Neural progenitor cell (in vitro differentiated cells): ENCODE measurements at places on chromosomes 7 and 10.

GRCh38 chr7:9600974-9601373 is 1167.6 kb downstream of the NXPH1 start:
- peak; percentile 48 for DNase-seq

- no peak for DNase-seq
Observed at GRCh38 chr7:13115855-13116254, 428.4 kb downstream of the ARL4A start.

DNA sequence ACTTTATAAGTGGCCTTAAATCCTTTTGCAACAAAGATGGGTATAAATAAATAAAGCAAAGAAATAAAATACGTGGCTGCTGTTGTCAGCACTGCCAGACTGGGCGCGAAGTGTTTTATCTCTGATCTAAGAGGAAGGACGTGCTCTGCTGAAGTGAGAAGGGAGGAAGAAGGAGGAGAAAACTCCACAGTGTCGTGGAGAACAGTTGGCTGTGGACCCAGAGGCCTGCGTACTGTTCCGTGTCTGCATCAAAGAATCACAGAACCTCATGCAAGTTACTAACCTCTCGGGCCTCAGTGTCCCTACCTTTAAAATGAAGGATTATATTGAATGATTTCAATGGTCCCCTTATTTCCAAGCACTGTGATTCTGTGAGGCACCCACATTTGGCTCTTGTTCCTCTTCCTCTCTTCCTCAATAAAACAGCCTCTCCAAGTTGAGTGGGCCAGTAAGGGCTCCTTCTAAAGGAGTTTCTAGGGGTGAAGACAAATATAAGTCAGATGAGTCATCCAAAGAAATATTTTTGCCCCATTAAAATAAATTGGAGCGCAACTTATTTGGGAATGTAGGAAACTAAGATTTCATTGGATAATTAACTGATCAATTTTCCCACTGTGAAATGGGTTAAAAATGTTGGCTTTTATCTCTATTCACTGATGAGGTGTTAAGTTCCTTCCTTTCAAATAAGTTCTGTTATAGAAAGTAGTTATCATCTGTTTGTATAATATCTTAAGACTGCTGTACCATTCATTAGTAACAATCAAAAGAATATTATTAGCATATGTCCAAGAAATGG is 126.9 kb upstream of the EFCAB10 start:
- DNase-seq: no peak

- DNase-seq: no peak
Observed at GRCh38 chr10:47381103-47381395, 3.0 kb downstream of the ZNF488 start.

DNA sequence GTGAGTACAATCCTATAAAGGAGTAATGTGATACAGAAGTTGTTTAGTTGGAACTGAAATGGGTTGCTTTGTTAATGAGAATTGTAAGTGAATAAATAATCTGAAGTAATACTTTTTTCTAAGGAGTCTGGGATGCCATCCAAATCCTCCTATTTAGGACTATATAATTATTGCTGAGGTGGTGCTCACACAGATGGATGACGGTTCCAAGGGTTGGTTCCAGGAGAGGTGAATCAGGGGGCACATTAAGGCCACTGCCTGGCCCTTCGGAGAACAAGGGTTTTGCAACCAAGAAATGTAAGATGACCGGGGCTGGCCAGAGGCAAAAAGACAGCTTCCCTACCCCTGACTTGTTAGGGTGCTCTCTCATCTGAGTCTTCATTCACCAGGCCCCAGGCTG is 352.7 kb downstream of the PHTF2 start:
- no peak for DNase-seq

DNA sequence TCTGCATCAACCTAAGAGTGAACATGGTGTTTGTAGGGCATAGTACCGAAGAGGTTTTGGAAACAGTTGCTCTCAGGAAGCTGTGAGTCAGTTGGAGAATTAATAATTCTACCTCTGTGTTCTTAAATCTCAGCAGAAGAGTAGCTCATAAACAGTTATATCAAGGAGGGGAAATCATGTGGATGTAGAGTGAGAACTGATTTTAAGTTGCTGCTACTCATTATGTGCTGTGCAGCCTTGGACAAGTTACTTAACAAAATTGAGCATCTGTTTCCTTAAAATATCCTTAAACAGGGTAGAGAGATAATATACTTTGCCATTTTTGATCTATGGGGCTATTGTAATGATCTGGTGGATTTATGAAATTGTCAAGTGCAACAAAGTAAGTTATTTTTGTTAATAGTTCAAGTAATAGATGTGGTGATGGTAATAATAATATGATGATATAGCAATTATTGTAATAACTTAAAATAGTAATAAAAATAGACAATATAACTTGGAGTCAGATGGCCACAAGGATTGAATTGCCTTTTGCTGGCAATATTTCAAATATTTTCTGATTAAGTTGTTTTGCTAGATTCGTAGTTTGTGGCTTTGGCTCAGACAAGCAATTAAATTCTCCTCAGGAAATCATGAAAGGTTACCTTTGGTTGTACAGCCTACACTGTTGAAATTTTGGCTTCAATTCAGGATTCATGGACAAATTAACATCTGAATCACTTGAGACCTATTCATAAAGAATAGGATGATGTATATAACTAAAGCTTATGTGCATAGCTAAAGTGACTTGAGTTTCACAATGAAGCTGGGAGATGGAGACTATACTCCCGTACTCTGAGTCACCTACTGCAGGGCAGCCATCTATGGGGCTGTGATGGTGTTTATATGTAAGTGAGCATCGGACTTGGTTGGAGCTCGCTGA is 228.5 kb downstream of the CDK14 start:
- DNase-seq: no peak

GRCh38 chr10:117188371-117188770 is 8.9 kb upstream of the KCNK18 start:
- no peak for DNase-seq

- no peak for DNase-seq
Observed at GRCh38 chr10:90314718-90315117, 543.1 kb downstream of the HTR7 start.

DNA sequence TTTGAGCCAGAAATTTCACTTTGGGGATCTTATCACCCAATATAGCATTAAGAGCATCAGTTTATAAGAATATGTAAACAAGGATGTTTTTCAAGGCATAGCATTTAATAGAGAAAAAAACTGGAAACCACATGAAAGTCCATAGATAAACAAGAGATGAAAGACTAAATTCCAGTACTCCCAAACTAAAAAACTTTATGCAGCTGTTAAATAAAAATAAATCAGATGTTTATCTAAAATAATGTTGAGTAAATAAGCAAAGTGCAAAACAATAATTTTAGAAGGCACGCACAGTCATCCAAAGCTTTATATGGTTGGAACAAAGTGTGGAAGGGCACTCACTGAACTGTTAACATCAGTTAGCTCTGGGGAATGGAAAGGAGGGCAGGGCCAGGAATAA is 21.0 kb downstream of the RNLS start:
- no peak for DNase-seq

- no peak for DNase-seq
Observed at GRCh38 chr10:61463035-61463909, 10.1 kb upstream of the TMEM26 start.

DNA sequence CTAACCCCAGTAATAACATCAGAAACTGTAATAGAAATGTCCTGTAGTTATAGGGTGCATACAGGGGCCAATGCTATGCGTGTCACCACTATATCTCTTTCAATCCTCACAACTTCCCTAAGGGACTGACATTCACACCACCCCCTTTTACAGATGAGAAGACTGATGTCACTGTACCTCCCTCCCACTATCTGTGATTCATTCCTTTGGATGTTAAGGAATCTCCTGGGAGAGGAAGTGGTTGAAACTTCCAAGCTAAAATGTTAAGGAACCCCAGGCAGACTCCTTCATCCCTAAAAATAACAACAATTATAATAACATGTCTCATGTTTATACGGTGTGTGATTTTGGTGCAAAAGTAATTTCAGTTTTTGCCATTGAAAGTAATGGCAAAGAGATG is 5.4 kb downstream of the COL13A1 start:
- no peak for DNase-seq

DNA sequence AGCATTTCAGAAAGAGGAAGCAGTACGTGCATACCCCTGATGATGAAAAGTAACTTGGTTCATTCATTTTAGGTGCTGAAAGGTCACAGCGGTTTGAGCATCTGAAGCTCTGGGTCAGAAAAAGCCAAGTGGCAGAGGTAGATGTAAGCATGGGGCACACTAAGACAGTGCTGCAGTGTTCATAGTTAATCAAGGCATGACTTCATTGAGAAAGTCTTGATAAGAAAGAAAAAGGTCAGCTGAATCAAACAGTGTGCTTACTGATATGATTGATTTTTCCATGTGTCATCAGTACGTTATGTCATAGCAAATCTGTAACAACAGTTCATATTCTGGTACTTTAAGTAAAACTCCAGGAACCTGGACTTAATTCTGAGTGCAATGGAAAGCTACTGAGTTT is 107.7 kb upstream of the PCLO start:
- no peak for DNase-seq

DNA sequence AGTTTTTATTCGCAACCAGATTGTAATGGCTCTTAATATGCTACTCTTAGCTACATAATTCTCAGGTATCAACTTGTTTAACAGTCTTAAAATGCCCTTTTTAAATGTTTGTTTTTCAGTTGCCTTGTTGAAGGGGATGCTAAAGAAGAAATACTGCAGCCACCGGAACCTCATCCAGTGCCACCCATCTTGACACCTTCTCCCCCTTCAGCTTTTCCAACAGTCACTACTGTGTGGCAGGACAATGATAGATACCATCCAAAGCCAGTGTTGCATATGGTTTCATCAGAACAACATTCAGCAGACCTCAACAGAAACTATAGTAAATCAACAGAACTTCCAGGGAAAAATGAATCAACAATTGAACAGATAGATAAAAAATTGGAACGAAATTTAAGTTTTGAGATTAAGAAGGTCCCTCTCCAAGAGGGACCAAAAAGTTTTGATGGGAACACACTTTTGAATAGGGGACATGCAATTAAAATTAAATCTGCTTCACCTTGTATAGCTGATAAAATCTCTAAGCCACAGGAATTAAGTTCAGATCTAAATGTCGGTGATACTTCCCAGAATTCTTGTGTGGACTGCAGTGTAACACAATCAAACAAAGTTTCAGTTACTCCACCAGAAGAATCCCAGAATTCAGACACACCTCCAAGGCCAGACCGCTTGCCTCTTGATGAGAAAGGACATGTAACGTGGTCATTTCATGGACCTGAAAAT is 69.5 kb upstream of the RSBN1L start:
- no peak for DNase-seq

- DNase-seq: no peak
Observed at GRCh38 chr10:19252531-19252930, 203.9 kb downstream of the MALRD1 start.

- no peak for DNase-seq
Observed at GRCh38 chr10:128660726-128661125, 534.5 kb upstream of the MKI67 start.

DNA sequence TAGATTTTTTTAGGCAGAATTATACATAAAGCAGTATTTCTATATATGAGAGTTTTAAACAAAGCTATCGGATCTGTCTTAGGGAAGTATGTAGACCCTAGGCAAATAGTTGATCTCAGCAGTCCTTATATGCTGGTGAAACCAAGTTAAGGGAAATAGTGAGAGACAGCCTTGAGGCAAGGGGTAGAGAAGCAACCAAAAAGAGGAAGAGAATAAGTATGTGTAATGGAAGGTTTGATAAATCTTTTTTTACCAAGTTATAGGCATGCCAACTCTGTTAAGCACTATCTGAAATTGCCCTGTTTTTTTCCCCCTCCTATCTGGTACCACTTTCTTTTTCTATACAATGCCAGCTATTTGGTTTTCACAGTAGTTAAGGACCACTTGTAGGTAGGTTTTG is 19.9 kb downstream of the SPAG6 start:
- no peak for DNase-seq

GRCh38 chr7:40298421-40298820 is 163.6 kb downstream of the SUGCT start:
- no peak for DNase-seq

DNA sequence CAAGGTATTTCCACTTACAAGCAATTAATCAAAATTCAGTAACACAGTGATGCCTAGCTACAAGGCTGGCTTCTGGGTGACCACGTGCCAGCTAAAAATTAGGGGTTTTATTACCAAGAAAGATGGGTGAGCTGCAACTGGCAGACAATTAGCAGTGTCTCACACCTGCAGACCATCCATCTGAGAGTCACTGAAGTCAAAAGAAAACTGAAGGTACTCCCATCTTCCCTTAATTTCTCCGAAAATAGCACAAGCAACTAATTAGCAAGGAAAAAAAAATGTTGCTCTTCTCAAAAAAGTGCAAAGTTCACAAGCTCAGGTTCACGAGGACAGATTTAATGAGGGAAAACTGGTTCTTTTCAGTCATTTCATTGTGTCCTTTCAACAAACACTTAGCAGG is 28.4 kb downstream of the RSU1 start:
- DNase-seq: no peak

- DNase-seq: no peak
Observed at GRCh38 chr10:4807761-4808507, 18.1 kb upstream of the AKR1E2 start.

- no peak for DNase-seq
Observed at GRCh38 chr10:8146650-8147049, 92.2 kb downstream of the GATA3 start.

DNA sequence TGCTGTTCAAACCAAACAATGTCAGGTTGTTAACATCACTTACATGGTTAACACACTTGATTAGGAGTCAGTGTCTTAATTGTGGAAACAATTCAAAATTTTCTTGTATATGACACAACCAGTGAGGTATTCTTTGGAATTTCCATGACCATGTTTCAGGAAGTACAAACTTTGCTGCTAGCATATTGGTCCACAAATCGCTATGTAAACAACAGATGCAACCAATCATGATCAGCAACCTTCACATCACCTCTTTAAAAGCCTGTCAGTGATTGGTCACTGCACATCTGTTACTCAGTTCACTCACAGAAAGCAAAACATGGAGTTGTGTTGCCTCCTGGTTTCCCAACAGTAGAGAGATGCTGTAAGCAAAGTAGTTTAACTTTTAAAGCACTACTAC is 108.9 kb upstream of the FAM3C start:
- no peak for DNase-seq

DNA sequence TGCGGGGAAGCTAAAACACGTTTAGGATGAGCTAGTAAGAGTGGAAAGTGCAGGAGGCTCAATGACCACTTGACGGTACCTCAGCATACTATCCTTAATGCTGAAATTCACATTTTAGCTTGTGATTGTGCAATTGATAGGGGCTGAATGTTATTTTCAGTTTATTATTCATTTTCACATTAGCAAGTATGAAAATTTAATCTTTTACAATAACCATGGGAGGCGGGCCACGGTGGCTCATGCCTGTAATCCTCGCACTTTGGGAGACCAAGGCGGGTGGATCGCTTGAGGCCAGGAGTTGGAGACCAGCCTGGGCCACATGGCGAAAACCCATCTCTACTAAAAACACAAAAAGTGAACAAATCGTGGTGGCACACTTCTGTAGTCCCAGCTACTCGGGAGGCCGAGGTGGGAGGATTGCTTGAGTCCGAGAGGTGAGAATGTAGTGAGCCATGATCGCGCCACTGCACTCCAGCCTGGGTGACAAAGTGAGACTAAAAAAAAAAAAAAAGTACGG is 22.0 kb upstream of the ANLN start:
- DNase-seq: no peak

GRCh38 chr7:7408001-7408770 is 127.5 kb downstream of the COL28A1 start:
- no peak for DNase-seq
